NCI-H1436 treated with DMSO at 0.1 percent for 48 hours (cell line): ENCODE measurements at places on chromosomes 3 and 15.

DNA sequence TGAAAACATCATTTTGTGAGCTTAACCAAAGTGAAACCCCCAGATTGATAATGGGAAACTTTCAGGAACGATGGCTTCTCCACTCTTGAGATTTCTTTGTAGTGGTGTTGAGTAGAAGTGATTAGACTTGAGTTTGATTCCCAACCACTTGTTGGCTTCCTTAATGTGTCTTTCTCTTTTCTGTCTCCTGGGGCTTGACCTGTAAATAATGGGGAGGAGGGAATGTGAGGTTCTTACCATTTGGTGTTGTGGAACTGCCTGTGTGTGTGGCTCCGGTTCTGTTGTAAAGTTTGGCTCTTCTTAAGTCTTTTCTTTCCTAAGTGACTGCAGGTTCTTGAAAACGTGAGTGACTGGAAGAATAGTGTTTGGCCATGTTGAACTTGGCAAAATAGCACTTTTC, 2.7 kb downstream of the CDV3 start:
- DNase-seq, result no peak

DNA sequence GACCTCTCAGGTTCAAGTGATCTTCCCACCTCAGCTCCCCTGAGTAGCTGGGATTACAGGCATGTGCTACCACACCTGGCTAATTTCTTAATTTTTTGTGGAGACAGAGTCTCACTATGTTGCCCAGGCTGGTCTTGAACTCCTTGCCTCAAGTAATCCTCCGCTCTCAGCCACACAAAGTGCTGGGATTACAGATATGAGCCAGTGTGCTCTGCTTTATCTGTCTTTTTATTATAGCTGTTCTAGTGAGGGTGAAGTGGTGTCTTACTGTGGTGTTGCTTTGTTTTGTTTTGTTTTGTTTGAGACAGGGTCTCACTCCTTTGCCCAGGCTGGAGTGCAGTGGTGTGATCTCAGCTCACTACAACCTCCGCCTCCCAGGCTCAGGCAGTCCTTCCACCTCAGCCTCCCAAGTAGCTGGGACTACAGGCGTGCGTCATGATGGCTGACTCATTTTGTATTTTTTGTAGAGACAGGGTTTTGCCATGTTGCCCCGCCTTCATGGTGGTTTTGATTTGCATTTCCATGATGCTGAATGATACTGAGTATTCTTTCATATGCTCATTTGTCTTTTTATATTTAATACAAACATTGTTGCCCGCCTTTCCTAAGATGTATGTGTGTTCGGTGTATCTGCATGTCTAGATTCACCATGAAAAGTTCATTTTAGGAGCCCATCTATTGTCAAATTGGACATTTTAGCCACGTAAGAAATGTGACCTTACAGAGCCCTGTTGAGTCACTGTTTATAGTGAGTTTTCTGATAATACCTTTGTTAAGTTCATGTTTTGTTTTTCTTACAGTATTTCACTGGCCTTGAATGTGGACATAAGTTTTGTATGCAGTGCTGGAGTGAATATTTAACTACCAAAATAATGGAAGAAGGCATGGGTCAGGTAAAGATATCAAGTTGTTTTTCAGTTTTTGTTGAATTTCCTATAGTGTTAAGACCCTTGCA, 80.6 kb downstream of the ARIH1 start:
- DNase-seq, result no peak

GRCh38 chr3:94162700-94163099, 99.8 kb downstream of the NSUN3 start:
- DNase-seq, result no peak

GRCh38 chr15:94297558-94297957, 66.2 kb downstream of the MCTP2 start:
- no peak for DNase-seq

GRCh38 chr3:102079809-102080197, 230.5 kb downstream of the NFKBIZ start:
- DNase-seq, result no peak

- no peak for DNase-seq
These were observed 23.4 kb downstream of the SNAPC5 start for GRCh38 chr15:66474135-66474534.

DNA sequence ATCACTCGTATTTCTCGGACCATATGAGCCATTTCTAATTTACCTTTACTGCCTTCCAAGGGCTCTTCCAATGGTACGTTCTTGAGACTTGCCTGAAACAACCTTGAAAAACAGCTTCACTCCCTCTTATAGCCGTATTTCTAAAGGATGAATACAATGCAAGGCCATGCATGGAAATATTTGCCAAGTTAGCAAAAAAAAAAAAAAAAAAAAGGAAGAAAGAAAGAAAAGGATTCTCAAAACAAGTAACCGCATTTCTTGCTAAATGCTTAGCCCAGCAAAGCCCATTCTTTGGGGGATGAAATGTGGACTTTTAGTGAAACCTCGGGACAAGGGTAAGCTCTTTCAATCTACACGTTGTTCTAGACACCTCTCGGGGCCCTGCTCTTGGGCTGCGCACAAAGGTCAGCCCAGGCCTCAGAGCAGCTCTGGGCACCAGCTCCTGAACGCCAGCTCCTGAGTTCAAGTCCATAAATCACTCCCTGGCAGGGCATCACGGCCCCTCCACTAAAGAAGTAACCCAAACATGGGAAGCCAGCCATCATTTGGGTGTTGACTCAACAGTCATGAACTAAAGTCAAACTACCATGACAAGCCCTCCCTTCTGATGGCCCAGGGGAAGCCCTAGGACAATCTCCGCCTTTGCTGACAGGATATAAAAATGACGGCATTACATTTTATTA, 132.7 kb downstream of the ADAMTS17 start:
- no peak for DNase-seq

DNA sequence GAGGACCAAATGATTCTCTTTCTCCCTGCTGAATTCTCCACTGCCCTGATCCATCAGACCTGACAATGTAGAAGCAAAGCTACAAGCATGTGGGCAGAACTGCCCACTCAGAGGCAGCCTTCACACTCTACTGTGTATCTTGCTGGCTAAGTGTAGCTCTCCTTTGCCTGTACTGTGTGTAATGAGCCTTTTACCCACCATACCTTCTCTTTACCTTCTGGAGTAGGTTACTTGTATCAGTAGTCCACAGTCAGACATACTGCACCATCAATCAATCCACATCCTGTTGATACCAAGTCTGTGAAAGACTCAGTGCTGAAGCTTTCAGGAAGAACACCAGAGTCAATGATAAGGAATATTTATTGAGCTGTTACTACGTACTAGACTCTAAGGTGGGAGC, 440.7 kb upstream of the ARHGEF26 start:
- no peak for DNase-seq

GRCh38 chr15:57327985-57328471, 48.3 kb upstream of the CGNL1 start:
- no peak for DNase-seq

GRCh38 chr15:27353856-27354255, 382.9 kb downstream of the GABRG3 start:
- no peak for DNase-seq

GRCh38 chr3:77668376-77668775, 628.5 kb downstream of the ROBO2 start:
- DNase-seq, result no peak

- DNase-seq, result no peak
These were observed 776.5 kb downstream of the ROBO2 start for GRCh38 chr3:77816366-77816765.

GRCh38 chr3:51974277-51974962, 444 bp upstream of the ABHD14A start:
- DNase-seq, result no peak

DNA sequence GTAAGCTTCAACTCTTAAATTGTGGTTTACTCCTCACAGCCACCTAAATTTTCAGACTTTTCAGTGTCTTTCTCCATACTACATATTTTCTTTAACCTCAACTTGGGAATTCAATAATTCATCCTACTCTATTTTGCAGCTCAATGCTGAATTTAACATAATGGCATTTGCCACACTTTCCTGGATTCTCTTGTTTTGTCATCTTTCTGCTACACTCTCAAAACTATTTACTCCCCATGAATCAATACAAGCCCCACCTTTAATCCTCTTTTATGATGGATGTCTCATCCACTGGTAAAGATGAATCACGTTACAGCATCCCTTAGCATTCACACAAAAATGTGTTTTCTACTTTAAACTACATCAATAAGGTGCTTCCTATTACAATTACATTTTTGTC, 19.6 kb upstream of the CHMP2B start:
- no peak for DNase-seq

- no peak for DNase-seq
These were observed 269.5 kb downstream of the SUCLG2 start for GRCh38 chr3:67384760-67385397.
